ENCODE measurements at places on chromosomes 3 and 15. TPM values are rescaled to one million over a fixed set of nuclear protein-coding genes. Genes with fewer than 3 reads are reported as not detected.

- no peak for DNase-seq
Observed at GRCh38 chr15:43143203-43143941, 10.0 kb downstream of the TMEM62 start.

DNA sequence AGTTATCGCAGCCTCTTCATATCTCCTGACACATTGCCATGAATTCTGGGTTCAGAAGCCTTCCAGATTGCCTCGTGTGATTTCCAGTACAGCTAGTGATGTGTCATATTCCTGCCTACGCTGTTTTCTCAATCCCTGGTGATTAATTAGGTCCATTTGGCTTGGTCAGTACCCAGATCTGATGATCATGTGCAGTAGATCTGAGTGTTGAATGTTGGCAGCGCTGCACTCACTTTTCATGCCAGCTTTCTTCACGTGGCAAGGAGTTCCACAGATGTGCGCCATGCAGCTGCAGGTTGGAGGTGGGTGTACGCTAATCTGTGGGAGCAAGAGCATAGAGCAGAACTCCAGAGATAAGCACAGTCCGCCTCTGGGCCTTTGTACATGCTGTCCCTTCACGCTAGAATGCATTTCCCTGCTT lies 86.9 kb upstream of the COL6A5 start:
- no peak for DNase-seq

DNA sequence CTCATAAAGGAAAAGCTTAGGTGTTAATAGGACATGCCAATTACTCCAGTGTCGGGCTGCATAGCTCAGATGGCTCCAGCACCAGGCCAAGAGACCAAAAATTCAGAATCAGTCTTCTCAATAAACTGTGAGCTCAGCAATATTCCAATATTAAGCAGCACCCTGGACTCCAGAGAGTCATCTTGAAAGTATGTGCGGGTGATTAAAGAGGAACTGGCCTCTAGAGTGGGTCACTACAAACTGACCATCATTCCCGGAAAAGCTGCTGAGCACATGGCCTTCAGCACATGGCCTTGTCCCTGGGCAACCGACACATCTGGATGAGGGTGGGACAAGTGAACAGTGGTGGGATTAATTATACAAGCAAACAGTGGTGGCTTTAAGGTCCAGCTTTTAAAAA lies 59.0 kb downstream of the MAGI1 start:
- DNase-seq, result no peak

GRCh38 chr3:14506626-14507304 lies 33.4 kb downstream of the GRIP2 start:
- DNase-seq, result no peak

GRCh38 chr3:113035387-113035982 lies 44.7 kb downstream of the GTPBP8 start:
- DNase-seq, result peak; percentile 59

GRCh38 chr3:38985981-38986380 lies 65.8 kb downstream of the SCN11A start:
- no peak for DNase-seq

GRCh38 chr15:101528108-101528916 lies 38.8 kb upstream of the PCSK6 start:
- DNase-seq, result peak; percentile 93

DNA sequence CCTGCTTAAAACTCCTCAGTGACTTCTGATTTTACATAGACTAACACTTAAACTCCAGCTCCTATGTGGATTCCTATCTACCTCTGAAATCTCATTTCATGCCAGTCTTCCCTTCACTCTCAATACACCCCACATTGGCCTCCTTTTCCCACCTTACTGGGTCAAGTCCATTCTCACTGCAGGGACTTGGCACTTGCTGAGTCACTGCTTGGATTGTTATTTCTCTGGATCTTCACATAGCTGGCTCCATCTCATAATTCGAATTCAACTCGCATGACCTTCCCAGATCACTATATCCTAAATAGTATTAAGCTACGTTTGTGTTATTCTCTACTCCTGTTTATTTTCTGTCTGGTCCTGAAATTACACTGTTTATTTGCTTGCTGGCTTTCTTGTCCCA lies 59.6 kb upstream of the FRMD4B start:
- no peak for DNase-seq

GRCh38 chr3:46953234-46954010 lies 23.1 kb downstream of the CCDC12 start:
- DNase-seq, result peak; percentile 54

- peak; percentile 99 for DNase-seq
Observed at GRCh38 chr15:62758126-62758951, 284.2 kb upstream of the TPM1 start.

GRCh38 chr15:48493763-48494225 lies 151.7 kb downstream of the FBN1 start:
- no peak for DNase-seq

- DNase-seq, result peak; percentile 44
Observed at GRCh38 chr15:55289011-55289745, 435 bp downstream of the RAB27A start.

DNA sequence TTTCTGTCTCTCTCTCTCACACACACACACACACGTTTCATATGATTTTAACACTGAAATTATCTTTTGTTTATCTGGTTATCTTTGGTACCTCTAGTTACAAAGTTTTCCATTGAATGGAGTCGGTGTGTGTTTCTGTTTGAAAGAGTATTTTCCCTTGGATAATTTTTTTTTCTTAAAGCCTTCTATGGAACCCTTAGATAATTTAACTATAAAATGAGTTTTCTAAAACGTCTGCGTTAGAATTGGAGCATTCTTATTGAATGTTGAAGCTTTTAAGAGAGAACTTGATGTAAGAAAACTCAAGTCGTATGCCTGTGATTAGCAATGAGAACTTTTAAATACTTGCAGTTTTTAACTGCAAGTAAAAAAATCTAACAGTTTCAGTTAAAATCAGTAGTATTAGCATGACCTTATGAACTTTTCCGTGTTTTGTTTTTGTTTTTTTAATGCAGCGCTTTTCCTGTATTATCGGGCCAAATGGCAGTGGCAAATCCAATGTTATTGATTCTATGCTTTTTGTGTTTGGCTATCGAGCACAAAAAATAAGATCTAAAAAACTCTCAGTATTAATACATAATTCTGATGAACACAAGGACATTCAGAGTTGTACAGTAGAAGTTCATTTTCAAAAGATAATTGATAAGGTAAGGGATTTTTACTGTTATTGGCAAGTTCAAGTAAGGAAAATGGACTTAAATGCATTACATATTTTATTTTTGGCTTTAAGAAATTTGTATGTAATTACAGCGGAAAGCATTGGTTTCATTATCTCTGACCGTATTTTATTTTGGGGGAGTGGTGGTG lies 3.0 kb downstream of the SMC4 start:
- no peak for DNase-seq

GRCh38 chr15:101037090-101037830 lies 118.1 kb downstream of the LRRK1 start:
- DNase-seq, result no peak

DNA sequence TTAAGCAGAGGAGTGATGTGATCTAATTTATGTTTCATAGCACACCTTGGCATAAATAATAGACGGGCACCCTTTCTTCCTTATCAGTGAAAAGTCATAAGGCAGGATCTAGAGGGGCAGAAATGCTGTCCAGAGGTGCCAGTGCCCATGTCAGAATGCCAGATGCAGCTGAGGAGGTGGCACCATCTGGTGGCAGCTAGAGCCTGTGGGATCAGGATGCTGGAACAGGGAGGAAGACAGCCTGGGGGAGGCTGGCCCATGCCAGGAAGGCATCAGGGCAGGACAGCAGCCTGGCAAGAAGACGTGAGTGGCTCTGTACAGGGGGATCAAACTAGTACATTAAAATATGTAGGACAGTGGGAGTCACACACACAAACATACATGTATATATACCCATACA lies 16.5 kb downstream of the MYH15 start:
- DNase-seq, result peak; percentile 11

DNA sequence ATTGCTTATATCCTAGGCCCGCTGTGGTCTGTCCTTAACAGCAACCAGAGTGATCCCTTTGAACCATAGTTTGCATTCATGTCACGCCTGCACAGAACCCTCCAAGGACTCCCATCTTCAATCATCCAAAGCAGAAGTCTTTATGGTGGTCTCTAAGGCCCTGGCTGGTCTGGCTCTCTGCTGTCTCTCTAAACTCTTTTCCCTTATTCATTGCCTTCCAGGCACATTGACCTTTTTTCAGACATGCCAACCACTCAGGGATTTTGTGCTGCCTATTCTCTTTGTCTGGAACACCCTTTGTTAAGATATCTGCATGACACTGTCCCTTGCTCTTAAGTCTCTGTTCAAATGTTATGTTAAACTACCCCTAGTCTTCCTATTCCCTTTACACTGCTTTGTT lies 21.9 kb upstream of the ZBTB47 start:
- DNase-seq, result peak; percentile 30

- no peak for DNase-seq
Observed at GRCh38 chr3:147773116-147773630, 364.0 kb downstream of the ZIC1 start.

GRCh38 chr3:182632077-182632393 lies 161.3 kb upstream of the ATP11B start:
- DNase-seq, result no peak

Gene GOLGA8G
- 0.05 TPM for total RNA-seq

Gene STRIT1
- not detected for total RNA-seq

Gene ANKRD34C
- not detected for total RNA-seq

Gene ERC2
- 6.2 TPM for total RNA-seq

Gene CYP8B1
- 0.55 TPM for total RNA-seq

Gene KBTBD13
- total RNA-seq, result not detected

Gene OIP5
- total RNA-seq, result 0.60 TPM

Gene OSBPL10
- total RNA-seq, result 17.0 TPM

Gene ARGFX
- not detected for total RNA-seq

Gene IQCF5
- not detected for total RNA-seq

Gene DET1
- total RNA-seq, result 1.6 TPM
